ENCODE measurements at places on chromosomes 5 and 9.

GRCh38 chr9:108269371-108269770 lies 586.4 kb downstream of the ACTL7B start:
- DNase-seq: no peak

DNA sequence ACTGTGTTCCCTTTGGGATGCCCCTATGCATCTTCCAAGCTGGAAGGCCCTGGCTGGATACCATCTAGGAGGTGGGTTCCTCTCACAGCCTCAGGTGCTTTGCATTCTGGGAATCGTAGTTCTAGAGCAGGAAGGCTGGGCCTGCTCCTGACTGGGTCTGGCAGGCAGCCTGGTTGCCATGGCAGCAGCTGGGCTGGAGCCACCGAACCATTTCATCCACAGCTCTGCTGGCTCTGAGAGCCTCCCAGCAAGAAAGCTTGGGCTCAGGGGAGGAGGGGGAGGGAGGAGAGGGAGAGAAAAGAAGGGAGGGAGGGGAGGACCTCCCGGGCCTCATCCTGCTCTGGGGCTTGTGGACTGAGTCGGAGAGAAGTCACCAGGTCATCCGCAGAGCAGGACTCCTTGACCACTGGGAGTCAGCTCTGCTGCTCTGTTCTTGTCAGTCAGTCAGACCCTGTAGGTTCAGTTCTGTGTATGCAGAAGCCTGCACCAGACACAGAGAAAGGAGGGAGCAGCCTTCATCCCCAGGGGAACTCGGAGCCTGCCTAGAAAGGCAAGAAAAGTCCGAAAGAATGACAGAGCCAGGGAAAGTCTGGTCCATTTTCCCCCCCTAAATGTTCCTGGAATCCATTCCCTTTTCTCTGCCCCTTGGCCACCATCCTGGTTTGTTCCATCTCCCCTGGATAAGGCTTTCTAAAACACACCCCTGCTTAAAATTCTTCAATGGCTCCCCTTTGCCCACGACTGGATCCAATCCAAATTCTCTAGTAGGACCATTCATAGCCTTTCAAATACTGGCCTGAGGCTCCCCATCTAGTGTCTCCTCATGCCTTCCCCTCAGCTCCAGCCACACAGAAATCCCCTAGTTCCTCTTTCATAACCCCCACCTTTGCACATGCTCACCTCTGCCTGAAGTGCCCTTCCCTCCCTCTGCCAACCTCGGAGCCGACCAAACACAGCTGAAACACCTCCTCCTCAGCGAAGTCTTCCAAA lies 65.4 kb upstream of the ARAP3 start:
- DNase-seq: peak; percentile 16

GRCh38 chr5:11037080-11037479 lies 276.0 kb upstream of the DAP start:
- no peak for DNase-seq

- DNase-seq: no peak
Measured at GRCh38 chr5:55316837-55317236, 9.0 kb downstream of the MTREX start.

DNA sequence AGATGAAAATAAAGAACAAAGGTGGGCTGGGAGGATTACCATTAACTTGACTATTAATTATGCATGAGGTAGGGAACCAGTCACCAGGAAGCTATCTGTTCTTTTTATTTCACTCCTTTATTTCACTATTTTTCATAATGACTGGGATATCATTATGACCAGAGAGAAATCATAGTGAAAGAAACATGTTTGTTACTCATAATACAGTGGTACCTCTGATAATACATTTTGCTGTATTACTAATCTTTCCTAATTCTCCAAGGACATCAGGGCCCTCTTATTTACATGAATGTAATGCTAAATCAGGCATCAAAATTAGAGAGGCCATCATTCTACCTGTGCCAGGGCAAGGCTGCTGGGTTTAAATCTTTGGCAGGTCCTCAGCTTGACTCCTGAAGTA lies 253.7 kb downstream of the NR3C1 start:
- DNase-seq: no peak

- no peak for DNase-seq
Measured at GRCh38 chr5:78661044-78661443, 12.5 kb upstream of the LHFPL2 start.

DNA sequence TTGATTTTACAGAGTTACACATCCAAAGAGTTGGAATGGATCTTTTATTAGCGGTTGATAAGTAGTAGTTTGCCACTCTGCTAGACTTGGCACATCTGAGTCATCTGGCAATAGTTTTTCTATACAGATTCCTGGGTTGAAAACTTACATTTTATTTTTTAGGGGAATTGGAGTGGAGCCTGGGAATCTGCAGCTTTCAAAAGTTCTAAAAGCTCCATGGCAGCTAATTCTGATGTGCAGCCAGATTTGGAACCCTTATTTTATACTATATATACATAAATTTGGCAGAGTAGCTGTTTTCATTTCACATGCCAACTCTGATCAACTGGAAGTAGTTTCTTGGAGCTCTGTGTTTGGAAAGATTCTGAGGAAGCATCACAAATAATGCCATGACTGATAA lies 715.5 kb downstream of the TLR4 start:
- no peak for DNase-seq

GRCh38 chr5:171409164-171410136 lies 10.0 kb upstream of the FGF18 start:
- DNase-seq: no peak

DNA sequence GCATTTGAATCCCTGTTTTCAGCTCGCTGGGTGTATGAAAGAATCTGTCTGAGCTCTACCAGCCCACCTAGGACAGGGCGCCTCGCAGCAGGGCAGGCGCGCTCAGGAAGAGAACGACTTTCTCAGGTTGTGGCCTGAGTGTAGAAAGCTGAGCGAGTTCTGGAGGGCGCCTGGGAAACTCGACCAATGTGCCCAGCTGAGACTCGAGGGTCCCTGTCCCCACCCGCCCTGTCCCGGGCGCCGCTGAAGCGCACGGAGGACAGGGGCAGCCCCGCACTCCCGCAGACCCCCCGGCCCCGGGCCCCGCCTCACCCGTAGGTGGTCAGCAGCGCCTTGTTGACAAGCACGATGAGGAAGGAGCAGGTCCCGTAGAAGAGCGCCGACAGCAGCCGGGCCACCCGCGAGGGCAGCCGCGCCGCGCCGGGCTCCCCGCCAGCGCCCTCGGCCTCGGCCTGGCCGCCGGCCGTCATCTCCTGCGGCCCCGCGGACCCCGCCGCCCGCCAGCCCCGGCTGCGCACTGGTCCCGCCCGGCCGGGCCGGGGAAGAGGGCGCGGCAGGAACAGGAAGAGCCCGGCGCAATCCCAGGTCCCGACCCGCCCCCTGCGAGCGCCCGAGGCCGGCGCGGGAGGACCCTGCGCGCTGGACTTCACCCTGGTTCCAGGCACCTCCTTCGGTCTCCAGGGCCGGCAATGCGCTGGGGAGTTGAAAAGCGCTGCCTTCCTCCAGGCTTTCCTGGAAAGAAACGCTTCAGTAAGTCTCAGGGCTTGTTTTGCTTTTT lies at the start of gene SLC35D2:
TSS of gene SLC35D2 (minus strand) at position 547 of the 778 bp plus-strand sequence. CDS start at position 470, 77 bp downstream.
- peak; percentile 78 for DNase-seq

GRCh38 chr5:62942384-62942783 lies 363.8 kb downstream of the LRRC70 start:
- DNase-seq: no peak

DNA sequence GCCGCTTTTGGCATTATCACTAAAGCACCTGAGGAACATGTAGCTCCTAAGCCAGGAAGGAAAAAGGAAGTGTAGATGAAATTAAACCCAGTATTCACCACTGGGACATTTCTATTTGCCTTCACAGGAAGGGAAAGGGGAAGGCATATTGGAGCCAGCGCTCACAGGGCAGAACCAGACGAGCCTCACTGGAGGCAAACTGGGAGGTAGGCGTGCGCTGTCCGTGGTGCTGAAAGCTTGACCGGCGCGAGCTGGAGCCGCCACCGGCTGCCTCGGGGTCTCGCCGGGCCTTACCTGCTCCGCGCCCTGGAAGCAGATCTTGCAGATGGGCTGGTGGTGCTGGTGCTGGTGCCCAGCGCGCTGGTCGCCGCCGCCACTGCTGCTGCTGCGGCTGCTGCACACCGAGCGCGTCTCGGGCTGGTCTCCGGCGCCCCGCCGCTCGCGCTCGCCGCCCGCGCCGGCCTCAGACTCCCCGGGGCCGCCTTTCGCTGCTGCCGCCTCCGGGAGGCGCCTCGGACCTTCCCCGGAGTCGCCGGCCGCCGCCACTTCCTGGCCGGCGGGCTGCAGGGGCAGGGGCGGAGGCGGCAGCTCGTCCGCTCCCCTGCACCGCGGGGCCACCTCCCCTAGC lies 732 bp downstream of the MARCHF11 start:
- DNase-seq: peak; percentile 86

- DNase-seq: no peak
Measured at GRCh38 chr5:155711882-155712281, 615.1 kb upstream of the SGCD start.

- DNase-seq: no peak
Measured at GRCh38 chr9:116639251-116639741, 47.8 kb upstream of the TRIM32 start.

- DNase-seq: no peak
Measured at GRCh38 chr5:53368966-53369605, 111.3 kb upstream of the FST start.

DNA sequence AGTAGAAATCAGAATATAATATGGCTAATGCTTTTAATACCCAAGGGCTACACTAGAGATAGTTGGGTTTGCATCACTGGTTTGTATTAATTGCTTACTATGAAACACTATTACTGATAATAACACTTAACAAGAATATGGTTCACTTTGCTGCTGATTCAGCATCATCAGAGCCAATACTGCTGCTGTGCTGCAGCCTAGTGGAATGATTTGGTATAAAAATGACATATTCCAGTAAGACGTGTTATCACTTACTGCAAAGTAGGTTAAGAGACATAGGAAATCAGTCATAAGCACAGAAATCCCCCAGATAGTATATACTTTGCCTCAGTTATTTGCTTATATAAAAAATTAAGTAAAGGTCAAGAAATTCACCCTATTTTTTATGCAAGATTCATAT lies 2.8 kb downstream of the CDH10 start:
- DNase-seq: peak; percentile 21

GRCh38 chr5:2989517-2989916 lies 238.0 kb upstream of the IRX2 start:
- DNase-seq: no peak

- DNase-seq: no peak
Measured at GRCh38 chr5:59128646-59129290, 545.9 kb downstream of the RAB3C start.

DNA sequence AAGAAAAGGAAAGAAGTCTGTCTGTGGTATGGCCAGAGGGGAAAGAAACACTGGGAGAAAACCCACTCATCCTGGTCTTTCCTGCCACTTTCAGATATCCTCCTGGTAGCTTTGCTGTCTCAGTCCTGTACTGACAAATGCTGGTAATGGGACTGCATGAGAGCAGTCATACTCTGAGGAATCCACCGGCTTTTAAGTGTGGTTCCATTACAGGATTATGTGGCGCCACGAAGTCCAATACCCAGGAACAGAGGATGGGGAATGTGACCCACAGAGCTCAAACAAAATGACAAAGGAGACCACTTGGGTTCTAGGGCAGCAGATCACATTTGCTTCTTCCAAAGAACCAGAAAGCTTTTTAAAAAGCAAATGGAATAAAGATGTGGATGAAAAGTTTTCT lies 26.3 kb upstream of the FBP1 start:
- DNase-seq: no peak

DNA sequence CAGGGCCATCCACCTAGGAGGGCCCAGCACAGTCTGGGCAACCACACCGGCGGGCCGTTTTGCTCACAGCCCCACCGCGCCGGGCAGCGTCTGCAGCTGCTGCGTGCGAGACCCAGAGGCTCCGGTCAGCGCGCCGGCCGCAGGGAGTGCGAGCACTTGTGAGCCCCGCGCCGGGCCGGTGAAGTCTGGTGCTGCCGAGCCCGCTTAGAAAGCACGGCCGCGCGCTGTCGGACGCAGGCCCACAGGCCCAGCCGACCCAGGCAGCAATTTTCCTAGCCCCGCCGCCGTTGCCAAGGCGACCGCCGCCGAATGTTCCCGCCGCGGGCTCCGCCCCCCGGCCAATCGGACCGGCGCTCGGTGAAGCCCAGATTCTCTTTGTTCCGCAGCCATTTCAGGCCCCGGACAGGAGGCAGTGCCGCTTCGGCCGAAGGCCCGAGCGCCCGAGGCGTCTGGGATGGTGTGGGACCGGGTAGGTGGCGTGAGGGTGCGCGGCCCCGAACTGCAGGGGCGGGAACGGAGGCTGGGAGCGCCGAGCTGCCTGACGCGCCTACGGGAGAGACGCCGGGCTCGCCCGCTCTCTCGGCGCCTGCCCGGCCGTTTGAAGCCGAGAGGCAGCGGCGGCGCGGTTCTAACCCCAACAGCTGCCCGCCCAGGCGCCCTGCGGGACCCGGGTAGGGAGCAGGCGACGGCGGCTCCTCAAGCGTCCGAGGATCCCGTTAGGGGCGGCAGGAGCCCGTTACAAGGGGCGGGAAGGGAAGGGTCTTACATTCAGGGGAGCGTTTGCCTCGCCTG lies at the start of gene TNPO1:
TSS of gene TNPO1 (plus strand) at position 378 of the 792 bp plus-strand sequence. CDS start at position 455, 77 bp downstream.
- peak; percentile 92 for DNase-seq

- no peak for DNase-seq
Measured at GRCh38 chr5:74285675-74286280, 354.8 kb downstream of the ENC1 start.

- no peak for DNase-seq
Measured at GRCh38 chr5:52269859-52270258, 517.9 kb upstream of the ITGA1 start.

DNA sequence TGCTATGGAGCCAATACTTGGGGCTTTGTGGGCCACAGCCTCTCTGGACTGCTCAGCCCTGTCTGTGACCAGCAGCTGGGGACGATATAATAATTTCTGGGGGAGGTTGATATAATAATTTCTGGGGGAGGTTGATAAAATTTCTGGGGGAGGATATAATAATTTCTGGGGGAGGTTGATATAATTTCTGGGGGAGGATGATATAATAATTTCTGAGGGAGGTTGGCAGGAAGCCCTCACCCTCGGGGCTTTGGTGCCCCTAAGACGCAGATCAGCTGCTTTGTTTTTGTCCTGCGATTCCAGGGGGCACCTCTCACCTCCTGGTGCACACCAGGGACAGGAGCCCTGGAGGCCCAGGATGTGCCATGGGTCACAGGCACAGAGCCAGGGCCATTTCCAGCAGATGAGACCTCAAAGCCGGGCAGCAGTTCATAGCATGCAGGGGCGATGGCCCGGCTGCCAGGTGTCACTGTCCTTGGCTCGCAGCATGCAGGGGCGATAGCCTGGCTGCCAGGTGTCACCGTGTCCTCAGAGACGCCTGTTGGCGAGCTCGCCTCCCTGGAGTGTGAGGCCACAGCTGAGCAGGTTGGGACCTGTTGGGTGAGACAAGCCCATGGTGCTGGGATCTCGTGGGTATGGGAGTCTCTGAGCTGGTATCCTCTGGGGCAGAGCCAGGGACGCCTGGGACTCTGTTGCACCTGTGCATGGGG lies 3.8 kb upstream of the TOR4A start:
- DNase-seq: no peak

GRCh38 chr5:71882826-71883741 lies 164.0 kb downstream of the CARTPT start:
- DNase-seq: no peak

- DNase-seq: no peak
Measured at GRCh38 chr5:167412556-167412955, 878.9 kb upstream of the WWC1 start.

- peak; percentile 68 for DNase-seq
Measured at GRCh38 chr5:73030995-73031394, 75.2 kb downstream of the FCHO2 start.

Measured in urothelium cell line (cell line).